ENCODE measurements at places on chromosomes 3 and 15. TPM values are rescaled to one million over a fixed set of nuclear protein-coding genes. Genes with fewer than 3 reads are reported as not detected.

The NXPE3 gene
- 19.2 TPM for total RNA-seq

The HDC gene
- total RNA-seq: 0.05 TPM

DNA sequence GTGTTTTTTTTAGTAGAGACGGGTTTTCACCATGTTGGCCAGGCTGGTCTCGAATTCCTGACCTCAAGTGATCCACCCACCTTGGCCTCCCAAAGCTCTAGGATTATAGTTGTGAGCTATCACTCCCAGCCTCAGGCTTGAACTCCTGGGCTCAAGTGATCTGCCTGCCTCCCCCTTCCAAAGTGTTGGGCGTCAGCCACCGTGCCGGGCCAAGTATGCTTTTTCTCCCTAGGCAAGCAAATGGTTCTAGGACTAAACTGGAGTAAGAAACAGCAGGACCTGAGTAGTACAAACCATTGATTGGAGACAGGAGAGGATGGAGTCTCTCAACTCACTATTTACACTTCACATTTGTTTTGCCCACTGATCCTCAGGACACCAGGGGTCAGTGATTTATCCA lies 4.6 kb upstream of the PTPN9 start:
- no peak for DNase-seq

GRCh38 chr15:78981532-78982313 lies 36.9 kb upstream of the CTSH start:
- DNase-seq: no peak

DNA sequence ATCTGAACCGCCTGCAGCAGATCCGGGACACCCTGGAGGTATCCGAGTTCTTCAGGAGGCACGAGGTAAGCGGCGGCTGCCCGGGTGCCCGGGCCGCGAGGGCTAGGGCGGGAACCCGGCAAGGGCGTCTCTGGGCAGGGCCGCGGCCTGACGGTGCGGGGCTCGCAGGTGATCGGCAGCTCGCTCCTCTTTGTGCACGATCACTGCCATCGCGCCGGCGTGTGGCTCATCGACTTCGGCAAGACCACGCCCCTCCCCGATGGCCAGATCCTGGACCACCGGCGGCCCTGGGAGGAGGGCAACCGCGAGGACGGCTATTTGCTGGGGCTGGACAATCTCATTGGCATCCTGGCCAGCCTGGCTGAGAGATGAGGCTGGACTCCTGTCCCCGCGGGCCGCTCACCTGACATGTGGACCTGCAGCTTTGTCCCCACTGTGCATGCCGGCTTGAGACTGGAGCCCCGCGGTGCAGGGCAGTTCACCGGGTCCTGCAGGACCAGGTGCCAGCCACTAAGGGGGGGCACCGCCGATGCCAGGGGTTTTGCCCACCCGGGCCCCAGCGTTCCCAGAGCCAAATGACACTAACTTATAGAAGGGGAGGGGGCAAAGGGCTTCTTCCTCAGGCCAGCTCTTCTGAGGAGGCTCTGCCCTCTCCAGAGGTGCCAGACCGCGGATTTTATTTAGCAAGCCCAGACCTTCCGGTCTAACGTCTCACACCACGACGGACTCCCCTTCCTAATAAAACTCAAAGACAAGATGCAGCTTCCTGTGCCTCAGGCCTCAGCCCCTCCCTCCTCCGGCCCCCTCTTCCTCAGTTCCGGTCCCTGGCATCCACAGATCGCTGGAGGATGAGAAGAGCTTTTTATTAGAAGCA lies 9.4 kb downstream of the ITPKA start:
- DNase-seq: no peak

DNA sequence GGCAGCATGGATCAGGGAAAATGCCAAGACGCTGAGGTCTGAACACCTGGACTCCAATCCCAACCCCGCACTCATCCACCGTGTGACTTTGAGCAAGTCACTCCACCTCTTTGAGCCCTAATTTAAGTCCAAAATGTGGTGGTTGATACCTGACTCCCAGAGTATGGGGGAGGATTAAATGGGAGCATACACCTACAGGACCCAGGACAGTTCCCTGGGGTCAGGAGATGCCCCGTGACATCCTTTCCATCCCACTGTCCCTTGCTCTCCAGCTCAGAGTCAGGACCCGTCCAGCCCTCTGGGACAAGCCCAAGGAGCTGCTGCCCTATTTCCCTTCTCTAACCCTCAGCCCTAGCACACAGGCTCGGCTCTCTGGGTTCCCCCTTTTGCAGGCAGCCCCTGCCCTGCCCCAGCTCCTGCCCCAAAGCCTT lies 276.4 kb downstream of the XXYLT1 start:
- no peak for DNase-seq

- no peak for DNase-seq
Measured at GRCh38 chr3:123663977-123664376, 79.1 kb upstream of the HACD2 start.

- no peak for DNase-seq
Measured at GRCh38 chr3:19775765-19776164, 158.3 kb downstream of the EFHB start.

- peak; percentile 50 for DNase-seq
Measured at GRCh38 chr15:38745626-38746025, 181.0 kb upstream of the RASGRP1 start.
